Stimulated activated CD8-positive, alpha-beta memory T cell treated with anti-CD3 and anti-CD28 coated beads, Interleukin-15, amount 100 ng/mL, for 4 hours (primary cell): ENCODE measurements at places on chromosomes 2 and 18.

- DNase-seq = no peak
Observed at GRCh38 chr18:58307441-58307840, 263.4 kb downstream of the NEDD4L start.

GRCh38 chr18:62280786-62281185 is 44.3 kb upstream of the TNFRSF11A start:
- no peak for DNase-seq

DNA sequence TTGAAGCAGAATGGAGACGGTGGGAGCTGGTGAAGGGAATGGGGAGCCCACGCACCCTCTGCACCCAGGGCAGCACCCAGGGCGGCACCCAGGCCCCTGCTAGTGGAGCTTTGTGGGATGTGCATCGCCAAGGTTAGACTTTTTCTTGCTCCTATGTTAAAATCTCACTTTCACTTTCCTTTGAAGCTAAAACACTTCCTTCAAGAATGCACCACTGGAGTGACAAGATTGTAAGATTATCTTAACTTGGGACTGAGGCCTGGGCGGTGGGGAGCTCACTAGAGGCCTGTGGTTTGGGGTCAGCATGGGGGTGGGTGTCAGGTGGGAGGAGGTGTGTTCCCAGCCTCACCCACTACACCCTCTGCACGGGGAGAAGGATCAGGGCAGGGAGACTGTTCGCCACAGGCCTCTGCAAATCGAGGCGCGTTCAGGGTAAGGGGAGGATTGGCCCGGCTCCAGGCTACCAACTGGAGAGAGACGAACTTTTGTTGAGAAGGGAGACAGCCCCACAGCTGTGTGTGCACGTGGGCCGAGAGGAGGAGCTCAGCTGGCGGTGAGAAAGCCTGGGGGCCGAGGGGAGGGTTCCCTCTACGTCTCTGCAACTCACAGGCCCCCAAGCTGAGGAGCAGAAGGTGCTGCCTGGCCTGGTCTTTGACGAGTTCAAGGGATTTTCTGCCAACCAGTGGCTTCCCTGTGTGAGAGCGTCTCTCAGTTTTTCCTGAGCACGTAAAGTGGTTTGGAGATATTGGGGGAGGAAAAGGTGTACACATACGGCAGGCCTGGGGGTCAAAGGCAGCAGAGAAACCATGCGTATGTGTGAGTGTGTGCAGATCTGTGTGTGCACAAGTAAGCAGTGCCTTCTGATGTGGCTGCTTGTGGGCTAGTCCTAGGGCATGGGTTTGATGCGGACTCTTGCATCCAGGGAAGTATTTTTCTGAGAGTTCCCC is 147.7 kb downstream of the KLHL29 start:
- DNase-seq = no peak

- no peak for DNase-seq
Observed at GRCh38 chr2:43171789-43172188, 54.6 kb downstream of the ZFP36L2 start.

DNA sequence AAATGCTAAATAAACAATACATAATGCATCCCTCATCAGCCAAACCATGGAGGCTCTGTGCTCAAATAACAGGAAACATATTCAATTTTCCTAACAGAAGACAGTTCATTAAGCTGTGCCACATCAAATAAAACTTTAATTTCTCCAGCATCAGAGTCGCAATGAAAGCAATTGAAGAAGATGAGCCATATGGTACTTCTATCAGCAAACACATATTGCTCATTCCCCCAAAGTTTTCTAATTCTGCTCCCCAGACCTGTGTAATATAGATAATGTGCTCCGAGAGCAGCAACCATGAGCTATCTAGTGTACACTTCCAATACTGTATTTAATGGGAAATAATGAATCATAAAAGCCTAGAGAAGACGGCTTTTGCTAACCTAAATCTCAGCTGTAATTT is 263.2 kb downstream of the MEIS1 start:
- no peak for DNase-seq

GRCh38 chr18:13580351-13580750 is 146.0 kb downstream of the FAM210A start:
- DNase-seq = no peak

GRCh38 chr2:7333960-7334493 is 416.8 kb downstream of the RNF144A start:
- no peak for DNase-seq

DNA sequence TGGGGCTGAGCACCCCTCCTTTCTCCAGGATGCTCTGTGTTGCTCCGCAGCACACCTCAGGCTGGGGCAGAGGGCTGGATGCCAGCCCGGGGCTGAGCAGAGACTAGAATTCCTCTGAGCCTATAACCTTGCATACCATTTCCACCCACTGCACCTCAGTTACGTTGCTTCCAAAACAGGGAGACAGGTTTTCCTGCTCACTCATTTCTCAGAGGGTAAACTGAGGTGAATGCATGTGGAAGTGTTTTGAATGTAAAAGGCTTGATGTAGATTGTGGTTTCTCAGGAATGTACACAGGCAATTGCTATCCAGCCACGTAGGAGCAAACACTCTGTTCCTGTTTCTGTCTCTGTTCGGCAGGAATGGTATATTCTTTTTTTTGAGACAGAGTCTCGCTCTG is 45.3 kb downstream of the EDAR start:
- no peak for DNase-seq

GRCh38 chr18:44424645-44425035 is 256.0 kb upstream of the SETBP1 start:
- DNase-seq = no peak

- DNase-seq = no peak
Observed at GRCh38 chr2:156465573-156465972, 29.4 kb downstream of the GPD2 start.

- no peak for DNase-seq
Observed at GRCh38 chr2:195818526-195818925, 161.5 kb downstream of the SLC39A10 start.

GRCh38 chr2:20585710-20586594 is 64.9 kb downstream of the HS1BP3 start:
- DNase-seq = no peak

DNA sequence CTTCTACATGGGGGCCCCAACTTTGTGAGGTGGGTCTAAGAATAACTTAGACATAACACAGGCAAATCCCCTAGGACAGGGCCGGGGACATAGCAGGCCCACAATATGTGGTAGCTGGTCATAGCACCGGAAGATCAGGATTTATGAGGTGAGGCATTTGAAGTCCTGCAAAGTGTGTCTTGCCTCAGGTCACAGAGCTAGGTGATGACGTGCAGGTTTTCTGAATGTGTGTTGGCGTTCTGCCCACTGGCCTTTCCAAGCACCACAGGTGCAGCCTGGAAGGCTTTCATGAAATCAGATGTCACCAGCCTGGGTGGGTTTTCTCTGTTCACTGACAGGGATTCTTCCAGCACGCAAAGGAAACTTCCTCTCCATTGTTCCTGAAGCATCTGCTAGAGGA is 119.1 kb downstream of the LRATD1 start:
- DNase-seq = no peak

DNA sequence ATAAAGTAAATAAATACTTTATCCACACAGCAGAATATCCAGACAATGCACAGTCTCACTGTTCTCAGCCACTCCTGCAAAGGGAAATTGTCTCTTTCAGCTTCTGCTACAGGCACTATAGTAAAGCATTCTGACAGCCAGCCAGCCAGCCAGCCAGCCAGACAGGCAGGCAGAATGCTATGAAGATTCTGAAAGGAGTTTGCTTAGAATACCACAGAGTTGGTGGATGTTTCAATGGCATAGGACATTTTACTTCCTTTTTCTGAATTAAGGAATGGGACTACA is 116.1 kb upstream of the CYP26B1 start:
- DNase-seq = no peak

DNA sequence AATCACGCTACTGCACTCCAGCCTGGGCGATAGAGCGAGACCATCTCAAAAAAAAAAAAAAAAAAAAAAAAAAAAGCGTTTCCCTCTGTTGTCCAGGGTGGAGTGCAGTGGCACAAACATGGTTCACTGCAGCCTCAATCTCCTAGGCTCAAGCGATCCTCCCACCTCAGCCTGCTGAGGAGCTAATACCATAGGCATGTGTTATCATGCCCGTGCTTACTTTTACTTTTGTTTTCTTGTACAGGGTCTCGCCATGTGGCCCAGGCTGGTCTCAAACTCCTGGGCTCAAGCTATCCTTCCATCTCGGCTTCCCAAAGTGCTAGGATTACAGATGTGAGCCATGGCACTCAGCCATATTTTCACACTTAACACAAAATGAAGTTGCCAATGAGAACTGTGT is 37.5 kb downstream of the PSME4 start:
- DNase-seq = no peak

DNA sequence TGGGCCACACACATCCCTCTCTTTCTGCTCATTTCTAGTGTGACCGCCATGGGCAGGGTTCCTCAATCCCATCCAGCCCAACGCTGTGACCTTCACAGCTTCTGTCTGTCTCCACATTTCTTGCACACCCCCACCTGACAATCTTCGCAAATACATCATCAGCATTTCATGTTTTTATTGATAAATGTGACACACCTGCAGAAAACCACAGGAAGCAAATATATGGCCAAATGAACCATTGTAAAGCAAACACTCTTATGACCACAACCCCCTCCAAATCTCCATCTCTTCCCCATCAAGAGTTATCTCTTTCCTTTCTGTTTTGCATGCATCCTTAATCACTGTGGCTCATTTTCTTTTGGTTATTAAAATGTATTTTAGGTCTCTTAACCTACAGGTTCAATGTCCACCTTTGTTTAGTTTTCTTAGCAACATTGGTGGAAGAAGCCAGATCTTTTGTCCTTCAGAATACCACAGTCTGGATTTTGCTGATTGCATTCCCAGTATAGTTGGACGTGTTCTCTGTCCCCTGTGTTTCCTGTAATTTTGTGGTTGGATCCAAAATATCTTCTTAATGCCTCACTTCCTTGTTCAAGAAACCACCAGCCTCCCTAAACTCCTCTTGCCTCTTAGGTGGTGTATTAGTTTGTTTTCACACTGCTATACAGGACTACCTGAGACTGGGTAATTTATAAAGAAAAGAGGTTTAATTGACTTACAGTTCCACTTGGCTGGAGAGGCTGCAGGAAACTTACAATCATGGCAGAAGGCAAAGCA is 9.8 kb upstream of the NCK2 start:
- no peak for DNase-seq

GRCh38 chr18:36296650-36297416 is 680 bp upstream of the FHOD3 start:
- DNase-seq = no peak

- DNase-seq = no peak
Observed at GRCh38 chr2:17052001-17052400, 386.4 kb upstream of the CYRIA start.

DNA sequence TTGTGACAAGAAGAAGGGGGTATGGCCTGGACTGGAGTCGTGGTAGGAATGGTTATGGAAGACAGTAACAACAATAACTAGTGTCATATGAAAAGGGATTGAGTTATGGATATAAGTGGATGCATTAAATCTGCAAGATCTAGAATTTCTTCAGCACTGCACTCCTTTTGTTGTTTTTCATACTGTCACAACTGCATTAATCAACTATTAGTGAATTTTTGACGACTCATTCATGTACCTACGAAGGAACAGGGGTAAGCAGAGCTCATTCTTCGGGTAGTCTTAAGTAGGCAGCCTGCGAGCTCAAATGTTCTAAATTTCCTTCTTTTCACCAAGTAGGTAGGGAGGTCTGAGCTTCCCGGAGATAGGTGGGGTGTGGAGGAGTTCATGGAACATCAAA is 109.7 kb upstream of the UPP2 start:
- DNase-seq = no peak

GRCh38 chr2:110655701-110656100 is 22.2 kb downstream of the BUB1 start:
- DNase-seq = no peak
